ENCODE measurements at places on chromosomes 5 and 9.

- DNase-seq, result no peak
Observed at GRCh38 chr5:3564827-3565518, 30.7 kb upstream of the IRX1 start.

DNA sequence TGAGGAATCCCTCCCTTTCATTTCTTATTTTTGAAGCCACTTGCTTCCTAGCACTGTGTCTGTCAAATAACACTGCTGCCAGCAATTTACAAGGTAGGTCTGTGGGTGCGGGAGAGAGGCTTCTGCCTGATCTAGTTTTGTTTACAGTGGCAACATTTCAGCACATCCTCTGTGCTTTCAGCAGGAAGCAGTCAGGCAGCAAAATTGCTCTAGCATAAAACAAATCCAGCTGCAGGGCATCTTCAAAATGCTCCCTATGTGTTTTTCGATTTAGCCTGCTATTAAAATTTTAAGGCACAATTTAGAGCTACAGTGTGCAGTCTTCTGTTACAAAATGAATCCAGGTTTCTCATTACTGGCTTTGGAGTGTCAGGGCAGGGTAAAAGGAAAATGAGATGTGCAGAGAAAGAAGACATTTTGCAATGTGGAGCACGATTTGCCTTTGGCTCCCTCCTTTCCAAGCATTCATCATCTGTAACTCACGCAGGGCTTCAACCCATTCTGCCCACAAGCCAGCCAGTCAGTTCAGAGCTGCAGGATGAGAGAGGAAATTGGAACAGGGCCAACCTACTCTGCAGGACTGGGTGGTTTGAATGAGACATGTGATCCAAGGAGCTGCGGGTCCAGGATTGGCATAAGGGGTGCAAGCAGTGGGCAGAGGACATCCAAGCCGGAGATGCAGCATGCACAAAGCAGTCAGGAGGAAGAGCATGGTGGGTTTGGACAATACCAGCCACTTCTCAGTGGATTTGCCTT is 143.4 kb upstream of the APC start:
- peak; percentile 40 for DNase-seq

DNA sequence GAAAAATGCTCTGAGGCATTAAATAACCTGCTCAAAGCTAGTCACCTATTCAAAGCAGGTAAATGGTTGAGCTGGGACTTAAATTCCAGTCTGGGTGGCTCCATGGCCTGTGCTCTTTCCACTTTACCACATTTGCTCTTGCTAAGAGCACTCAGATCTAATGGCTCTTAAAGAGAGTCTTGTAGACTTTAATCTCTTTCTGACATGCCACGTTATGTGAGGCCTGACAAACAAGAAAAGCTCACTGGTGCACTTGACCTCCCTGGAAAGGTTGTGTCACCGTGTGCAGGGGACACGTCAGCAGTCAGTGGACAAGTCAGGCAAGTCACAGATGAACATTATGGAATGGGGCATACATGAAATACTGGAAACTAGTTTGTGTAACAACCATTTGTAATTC is 129.9 kb upstream of the RPS23 start:
- no peak for DNase-seq

DNA sequence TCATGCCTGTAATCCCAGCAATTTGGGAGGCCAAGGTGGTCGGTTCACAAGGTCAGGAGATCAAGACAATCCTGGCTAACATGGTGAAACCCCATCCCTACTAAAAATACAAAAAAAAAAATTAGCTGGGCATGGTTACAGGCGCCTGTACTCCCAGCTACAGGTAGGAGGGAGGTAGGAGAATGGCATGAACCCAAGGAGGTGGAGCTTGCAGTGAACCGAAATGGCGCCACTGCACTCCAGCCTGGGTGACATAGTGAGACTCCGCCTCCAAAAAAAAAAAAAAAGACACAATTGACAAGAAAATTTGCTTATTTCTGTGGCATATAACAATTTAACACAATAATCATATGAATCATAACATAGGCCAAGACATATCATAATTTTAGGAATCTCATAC is 35.3 kb upstream of the ZNF131 start:
- no peak for DNase-seq

DNA sequence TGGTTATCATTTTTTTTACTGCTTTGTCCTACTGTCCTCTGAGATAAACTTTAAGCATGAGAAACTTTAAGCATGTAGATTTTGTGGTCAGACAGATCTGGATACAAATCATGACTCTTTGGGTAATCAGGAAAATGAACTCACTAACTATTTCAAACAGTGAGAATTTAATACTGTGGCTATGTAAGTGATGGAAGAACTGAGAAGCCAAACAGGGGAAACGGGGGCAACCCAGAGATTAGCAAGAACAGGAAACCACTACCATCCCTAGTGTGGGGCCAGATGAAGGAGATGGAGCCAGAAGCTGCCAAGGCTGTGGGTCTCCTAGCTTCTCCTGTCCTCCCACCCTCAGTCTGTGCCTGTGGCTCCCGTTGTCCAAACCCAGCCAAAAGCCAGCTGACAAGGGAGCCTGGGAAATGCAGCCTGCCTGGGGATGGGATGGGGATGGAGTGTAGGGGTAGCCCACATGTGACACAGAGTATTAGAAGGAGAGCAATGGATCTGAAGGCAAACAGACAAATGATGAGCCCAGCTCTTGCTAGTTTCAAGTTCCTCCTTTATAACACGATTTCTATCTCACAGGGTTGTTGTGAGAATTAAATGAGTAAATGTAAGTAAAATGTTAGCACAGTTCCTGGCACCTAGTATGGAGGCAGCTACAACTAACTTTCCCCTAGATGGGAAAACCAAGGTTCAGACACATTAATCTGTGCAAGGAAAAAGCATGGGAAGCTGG is 27.7 kb upstream of the CDC23 start:
- no peak for DNase-seq

GRCh38 chr5:92401492-92401891 is 1018.4 kb upstream of the ARRDC3 start:
- DNase-seq, result peak; percentile 8

DNA sequence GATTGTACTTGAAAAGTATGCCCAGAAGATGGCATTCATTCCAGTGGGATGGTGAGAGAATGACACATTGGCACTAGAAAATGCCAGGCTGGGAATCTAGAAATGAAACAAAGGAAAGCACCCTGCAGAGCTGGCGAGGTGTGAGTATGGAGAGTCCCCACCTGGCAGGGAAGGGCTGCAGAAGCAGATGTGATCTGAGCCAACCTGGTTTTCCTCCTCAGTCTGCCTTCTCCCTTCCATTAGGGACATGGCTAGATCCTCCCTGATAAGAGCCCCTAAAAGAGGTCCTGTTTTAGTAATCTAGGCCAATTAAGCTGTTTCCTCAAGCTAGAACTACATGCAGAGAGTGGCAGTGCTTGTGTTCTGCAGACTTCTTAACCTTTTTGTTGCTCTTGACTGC is 24.7 kb upstream of the TNFSF15 start:
- no peak for DNase-seq

- DNase-seq, result no peak
Observed at GRCh38 chr5:60597572-60598320, 102.2 kb downstream of the DEPDC1B start.

DNA sequence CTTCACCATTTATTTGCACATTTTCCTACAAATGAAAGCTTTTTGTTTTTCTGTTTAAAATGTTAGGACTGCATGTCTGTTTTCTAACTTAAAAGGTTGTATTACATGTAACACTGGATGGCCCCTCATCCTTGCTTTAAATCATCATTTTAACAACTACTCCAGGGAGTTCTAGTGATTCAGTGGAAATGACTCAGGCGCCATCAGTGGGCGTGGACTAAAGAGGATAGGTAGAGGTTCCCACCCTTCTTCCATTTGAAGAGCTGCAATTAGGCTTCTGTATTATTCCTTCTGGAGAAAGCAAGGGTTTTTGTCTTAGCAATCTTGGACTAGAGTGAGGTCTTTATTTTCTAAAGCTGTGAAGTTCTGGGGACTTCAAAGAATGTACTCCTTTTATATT is 213.7 kb downstream of the TMEM38B start:
- DNase-seq, result no peak

GRCh38 chr5:109421956-109422355 is 12.2 kb upstream of the PJA2 start:
- DNase-seq, result no peak

GRCh38 chr9:91077624-91078368 is 276.2 kb downstream of the SYK start:
- peak; percentile 29 for DNase-seq

Data from AG20443 (cell line).